ENCODE measurements at places on chromosomes 16 and 17. TPM values are rescaled to one million over a fixed set of nuclear protein-coding genes. Genes with fewer than 3 reads are reported as not detected.

ALDH3A1 gene
- polyA plus RNA-seq = 0.14 TPM

CD300A gene
- 1.2 TPM for polyA plus RNA-seq

MFAP4 gene
- 248 TPM for polyA plus RNA-seq

CHD9NB gene
- polyA plus RNA-seq = 2.7 TPM

CDH11 gene
- polyA plus RNA-seq = 43.2 TPM

MRPL12 gene
- 54.9 TPM for polyA plus RNA-seq
